ENCODE measurements at places on chromosomes 6 and 20. TPM values are rescaled to one million over a fixed set of nuclear protein-coding genes. Genes with fewer than 3 reads are reported as not detected.

- H3K27me3 ChIP-seq, result peaks cover 7% of the 10 kb centered on the region
- H3K36me3 ChIP-seq, result no peaks in the 10 kb centered on the region
- H3K27ac ChIP-seq, result no peak overlapping the region
- peaks cover 96% of the 10 kb centered on the region for H3K4me1 ChIP-seq
- DNase-seq, result no peak
Observed at GRCh38 chr6:85459224-85459901, 9.5 kb downstream of the NT5E start.

- H3K4me1 ChIP-seq, result no peaks in the 10 kb centered on the region
- no peak overlapping the region for H3K27ac ChIP-seq
- no peak overlapping the region for H3K4me3 ChIP-seq
- H3K36me3 ChIP-seq, result no peaks in the 10 kb centered on the region
Observed at GRCh38 chr6:70150521-70150920, 152.4 kb downstream of the COL9A1 start.

GRCh38 chr6:45986746-45987274, 28.9 kb downstream of the CLIC5 start:
- no peaks in the 10 kb centered on the region for H3K27me3 ChIP-seq
- H3K36me3 ChIP-seq, result no peaks in the 10 kb centered on the region
- no peak overlapping the region for H3K27ac ChIP-seq
- no peak overlapping the region for H3K4me3 ChIP-seq

DNA sequence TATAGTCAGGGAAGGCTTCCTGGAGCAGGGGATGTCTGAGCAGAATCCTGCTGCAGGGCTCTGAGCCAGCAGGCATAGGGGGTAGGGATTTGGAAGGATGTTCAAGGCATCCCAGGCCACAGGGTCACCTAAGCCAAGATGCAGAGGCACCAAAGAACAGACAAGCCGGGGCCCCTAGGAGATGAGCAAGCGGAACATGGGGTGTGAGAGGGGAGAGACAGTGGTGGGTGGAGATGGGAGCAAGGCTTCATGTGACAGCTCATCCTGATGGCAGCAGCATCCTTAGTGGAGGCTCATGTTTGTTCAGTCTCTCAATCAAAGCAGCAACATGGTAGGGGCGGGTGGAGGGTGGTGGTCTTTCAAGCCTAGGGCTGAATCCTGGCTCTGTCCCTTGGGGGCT, 29.8 kb upstream of the TCP11 start:
- peaks cover 33% of the 10 kb centered on the region for H3K27me3 ChIP-seq
- H3K4me3 ChIP-seq, result no peak overlapping the region
- DNase-seq, result no peak
- no peak overlapping the region for H3K27ac ChIP-seq
- peaks cover 4% of the 10 kb centered on the region for H3K36me3 ChIP-seq

DNA sequence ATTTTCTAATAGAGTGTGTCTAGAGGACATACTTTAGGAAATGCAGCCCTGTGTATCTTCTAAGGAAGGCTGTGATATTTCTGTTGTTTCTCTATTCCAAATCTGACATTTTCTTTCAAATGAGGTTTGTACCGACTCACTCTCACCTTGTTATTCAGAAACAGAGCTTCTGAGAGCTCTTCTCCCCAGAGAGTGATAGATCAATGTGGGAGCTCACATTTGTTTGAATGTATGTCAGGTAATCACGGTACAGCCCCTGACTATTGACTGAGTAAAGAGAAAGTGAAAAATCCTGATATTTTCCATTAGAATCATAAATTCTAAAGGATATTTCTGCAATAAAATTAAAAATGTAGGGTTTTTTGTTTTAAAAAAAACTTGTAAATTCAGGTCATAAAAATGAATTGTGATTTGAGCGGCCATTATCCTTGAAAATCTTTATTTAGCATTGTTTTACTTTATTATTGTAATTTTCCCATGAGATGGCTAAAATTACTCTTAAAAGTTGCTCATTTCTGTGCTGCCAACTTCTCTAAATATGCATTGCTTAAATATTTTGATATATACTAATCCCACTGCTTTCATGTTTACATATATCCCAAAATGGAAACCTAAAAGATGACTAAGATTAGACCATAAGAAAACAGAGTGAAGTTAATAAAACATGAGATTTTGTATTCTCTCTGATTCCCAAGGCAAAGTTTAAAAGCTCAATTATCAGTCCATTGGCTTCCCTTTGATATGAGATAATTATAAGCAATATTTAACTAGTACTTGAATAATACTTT, 1226.8 kb upstream of the CITED2 start:
- peaks cover 10% of the 10 kb centered on the region for H3K27me3 ChIP-seq
- H3K27ac ChIP-seq, result no peak overlapping the region
- peaks cover 10% of the 10 kb centered on the region for H3K4me1 ChIP-seq
- H3K4me3 ChIP-seq, result no peak overlapping the region
- no peak for DNase-seq

DNA sequence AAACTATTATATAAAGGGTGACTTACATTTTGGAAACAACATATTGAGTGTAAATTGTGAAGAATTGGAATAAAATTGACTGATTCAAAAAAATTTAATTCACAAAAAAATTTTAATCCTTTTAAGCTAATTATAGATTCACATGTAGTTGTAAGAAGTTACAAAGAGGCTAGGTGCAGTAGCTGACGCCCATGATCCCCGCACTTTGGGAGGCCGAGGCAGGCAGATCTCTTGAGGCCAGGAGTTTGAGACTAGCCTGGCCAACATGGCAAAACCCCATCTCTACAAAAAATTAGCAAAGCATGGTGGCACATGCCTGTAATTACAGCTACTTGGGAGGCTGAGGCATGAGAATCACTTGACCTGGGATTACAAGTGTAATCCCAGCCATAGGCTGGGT, 30.3 kb upstream of the KHDC1 start:
- no peaks in the 10 kb centered on the region for H3K36me3 ChIP-seq
- H3K27me3 ChIP-seq, result no peaks in the 10 kb centered on the region
- no peak for DNase-seq
- no peak overlapping the region for H3K4me3 ChIP-seq

Gene C20orf204
- 35.6 TPM for total RNA-seq

DNA sequence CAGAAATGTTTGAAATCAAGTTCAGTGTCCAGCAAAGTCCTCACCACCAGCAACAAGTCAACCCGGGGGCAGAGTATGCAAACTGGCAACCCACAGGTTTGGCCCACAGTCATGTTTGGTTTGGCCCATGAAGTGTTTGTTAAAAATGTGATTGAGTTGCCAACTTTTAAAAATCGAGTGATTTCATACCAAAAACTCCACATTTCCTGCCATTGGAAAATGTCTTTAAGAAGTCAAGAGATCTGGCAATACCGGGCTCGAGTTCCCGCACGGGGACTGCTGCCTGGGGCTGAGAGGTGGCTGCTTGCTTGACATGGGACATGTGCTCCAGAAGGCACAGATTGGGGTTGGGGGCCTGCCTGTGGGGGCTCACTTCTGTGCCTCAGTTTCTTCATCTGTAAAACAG, 36.1 kb downstream of the PREX1 start:
- no peak overlapping the region for H3K4me3 ChIP-seq
- H3K27me3 ChIP-seq, result peaks cover 6% of the 10 kb centered on the region
- peaks cover 16% of the 10 kb centered on the region for H3K4me1 ChIP-seq
- H3K36me3 ChIP-seq, result peaks cover 4% of the 10 kb centered on the region
- no peak for DNase-seq
- H3K27ac ChIP-seq, result no peak overlapping the region

Gene GMPR
- not detected for total RNA-seq

DNA sequence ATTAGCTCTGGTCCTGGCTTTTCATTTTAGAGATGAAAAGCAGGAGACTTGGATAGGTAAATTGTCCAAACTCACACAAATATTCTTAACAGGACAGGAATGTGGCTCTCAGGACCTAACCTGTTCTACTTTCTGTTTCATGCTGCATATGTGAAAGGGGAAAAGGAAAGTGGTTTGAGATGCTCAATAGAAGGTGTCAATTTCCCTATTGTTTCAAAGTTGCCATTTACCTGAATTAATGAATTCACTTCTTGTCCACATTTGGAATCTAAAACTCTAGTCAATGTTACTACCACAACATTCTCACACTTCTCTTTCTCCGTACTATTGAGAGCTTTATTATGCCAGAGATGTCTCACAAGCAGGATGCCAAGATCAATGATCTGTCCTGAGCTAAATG, 4.8 kb upstream of the EFHC1 start:
- no peaks in the 10 kb centered on the region for H3K27me3 ChIP-seq
- peak overlapping the region; percentile 11 for H3K27ac ChIP-seq
- DNase-seq, result no peak
- H3K4me1 ChIP-seq, result peaks cover 24% of the 10 kb centered on the region
- peak overlapping the region; percentile 45 for H3K4me3 ChIP-seq

DNA sequence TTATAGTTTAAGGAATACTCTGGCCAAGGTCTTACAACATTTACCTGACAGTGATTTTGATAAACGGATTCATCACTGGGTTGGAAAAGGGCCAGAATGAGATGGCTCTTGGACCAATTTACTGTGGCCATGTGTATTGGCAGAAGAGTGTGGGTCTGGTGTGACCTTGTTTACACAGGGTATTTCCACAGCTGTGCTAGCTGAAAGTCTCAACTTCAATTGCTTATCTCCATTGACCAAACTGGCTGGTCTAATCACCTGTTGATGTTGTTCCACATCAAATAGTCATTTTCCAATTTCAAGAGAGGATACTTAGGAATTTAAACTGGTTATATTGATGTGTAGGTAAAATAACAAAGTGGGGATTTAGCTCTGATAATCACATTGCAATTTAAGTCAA, 501.6 kb upstream of the MAP3K7 start:
- H3K27me3 ChIP-seq, result no peaks in the 10 kb centered on the region
- H3K4me3 ChIP-seq, result no peak overlapping the region
- no peak for DNase-seq
- no peaks in the 10 kb centered on the region for H3K36me3 ChIP-seq
- H3K4me1 ChIP-seq, result no peaks in the 10 kb centered on the region

DNA sequence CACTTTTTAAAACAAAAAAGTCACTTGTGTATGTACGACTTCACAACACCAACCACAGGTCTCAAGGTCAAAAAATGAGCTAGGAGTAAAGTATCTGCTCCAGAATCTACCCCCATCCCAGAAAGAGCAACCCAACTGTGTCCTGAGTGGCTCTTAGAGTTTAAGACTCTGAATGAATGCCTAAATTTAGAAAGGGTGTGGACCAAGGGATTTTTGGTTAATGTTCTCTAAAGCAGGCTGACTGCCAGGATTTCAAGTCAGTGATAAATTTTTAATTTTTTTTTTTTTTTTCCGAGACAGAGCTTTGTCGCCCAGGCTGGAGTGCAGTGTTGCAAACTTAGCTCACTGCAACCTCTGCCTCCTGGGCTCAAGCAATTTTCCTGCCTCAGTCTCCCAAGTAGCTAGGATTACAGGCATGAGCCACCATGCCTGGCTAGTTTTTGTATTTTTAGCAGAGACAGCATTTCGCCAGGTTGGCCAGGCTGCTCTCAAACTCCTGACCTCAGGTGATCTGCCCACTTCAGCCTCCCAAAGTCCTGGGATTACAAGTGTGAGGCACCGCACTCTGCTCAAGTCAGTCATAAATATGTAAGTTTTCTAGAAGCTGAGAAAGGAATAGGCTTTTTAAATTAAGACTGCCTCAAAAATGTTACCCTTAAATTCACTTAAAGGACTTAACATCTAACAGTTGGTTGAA, 20.2 kb downstream of the STAU1 start:
- peaks cover 74% of the 10 kb centered on the region for H3K4me1 ChIP-seq
- H3K27ac ChIP-seq, result peak overlapping the region; percentile 88
- H3K27me3 ChIP-seq, result no peaks in the 10 kb centered on the region
- H3K36me3 ChIP-seq, result no peaks in the 10 kb centered on the region

DNA sequence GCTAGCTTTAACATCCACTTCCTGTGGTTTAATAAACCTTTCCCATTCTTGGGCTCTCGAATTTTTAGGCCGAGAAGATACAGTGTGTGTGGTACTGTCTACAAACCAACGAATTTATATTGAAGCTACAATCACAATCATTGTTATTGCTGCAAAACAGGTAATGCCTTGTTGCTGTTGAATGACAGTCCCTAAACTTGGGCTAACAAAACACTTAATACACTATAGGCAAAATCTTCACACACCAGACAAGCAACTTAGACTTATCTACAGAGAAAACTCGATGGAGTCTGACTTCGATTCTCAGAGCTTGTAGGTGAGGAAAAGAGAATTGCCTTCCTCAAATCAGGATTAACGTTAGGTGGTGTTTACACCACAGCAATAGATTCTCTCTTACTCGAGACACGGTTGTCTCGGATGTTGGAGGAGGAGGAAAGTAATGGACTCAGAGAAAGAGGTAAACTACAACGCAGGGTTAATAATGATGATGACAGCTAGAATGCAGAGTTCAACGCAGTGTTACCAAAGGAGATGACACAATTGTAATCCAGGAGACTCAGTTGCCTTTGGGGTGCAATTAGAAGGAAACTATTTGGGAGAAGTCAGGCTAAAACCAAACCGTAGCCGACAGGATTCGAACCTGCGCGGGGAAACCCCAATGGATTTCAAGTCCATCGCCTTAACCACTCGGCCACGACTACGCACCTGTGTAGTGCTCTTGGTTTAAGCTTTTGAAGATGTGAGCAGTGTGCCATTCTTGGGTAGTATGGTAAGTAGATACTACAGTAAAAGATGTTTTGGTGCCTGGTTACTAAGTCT, 32.5 kb upstream of the ZNF184 start:
- peaks cover 22% of the 10 kb centered on the region for H3K27me3 ChIP-seq
- DNase-seq, result peak; percentile 36
- peak overlapping the region; percentile 61 for H3K27ac ChIP-seq
- peak overlapping the region; percentile 19 for H3K4me3 ChIP-seq

Gene ESF1
- total RNA-seq, result 13.2 TPM

Gene PTCRA
- total RNA-seq, result not detected

DNA sequence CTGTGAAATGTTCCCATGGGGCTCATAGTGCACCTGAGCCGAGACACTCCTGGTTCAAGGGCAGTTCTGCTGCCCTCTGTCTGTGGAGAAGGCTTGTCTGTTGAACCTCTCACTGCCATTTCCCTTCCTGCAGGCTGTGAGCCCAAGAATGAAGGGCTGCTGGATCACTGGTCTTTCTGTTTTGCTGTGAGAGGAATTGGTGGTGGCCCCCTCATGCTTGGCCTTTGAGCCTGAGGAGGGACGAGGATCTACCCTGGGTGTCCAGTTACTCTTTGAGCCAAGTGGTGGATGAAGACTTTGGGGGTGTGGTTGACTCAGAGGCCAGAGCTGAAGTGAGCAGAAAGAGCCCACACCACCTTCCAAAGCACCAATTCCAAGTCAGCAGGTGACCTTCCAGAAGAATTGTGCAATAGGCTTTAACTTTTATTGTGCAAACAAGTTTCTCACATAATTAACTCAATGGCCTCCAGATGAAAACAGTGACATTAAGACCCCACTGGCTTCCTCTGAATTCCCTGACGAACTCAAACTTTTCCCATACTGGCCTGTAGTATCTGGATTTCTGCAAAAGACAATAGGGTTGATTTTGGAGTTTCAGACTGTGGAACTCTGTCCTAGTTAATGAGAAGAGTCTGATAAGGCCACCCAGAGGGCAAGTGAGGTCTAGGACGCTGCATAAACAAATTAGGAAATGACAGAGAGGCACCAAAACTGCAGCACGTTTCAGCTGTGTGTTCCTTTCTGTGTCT, 101.5 kb downstream of the PHACTR3 start:
- DNase-seq, result no peak
- H3K36me3 ChIP-seq, result no peaks in the 10 kb centered on the region
- peaks cover 6% of the 10 kb centered on the region for H3K27me3 ChIP-seq
